ENCODE measurements at places on chromosomes 3 and 15. TPM values are rescaled to one million over a fixed set of nuclear protein-coding genes. Genes with fewer than 3 reads are reported as not detected.

DNA sequence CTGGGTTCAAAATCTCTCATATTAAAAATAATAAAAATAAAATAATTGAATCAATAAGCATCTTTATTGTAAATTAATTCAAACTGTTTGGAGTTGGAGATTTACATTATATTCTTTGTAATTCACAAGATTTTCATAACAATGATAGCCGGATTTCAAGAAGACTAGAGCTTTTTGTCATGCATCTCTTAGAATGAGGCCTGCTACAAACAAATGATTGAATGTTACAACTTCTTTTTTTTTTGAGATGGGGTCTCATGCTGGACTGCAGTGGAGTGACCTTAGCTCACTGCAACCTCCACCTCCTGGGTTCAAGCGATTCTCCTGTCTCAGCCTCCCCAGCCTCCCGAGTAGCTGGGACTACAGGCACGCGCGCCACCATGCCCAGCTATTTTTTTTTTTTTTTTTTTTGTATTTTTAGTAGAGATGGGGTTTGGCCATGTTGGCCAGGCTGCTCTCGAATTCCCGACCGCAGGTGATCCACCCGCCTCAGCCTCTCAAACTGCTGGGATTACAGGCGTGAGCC, 3.5 kb downstream of the SLTM start:
- DNase-seq: no peak

DNA sequence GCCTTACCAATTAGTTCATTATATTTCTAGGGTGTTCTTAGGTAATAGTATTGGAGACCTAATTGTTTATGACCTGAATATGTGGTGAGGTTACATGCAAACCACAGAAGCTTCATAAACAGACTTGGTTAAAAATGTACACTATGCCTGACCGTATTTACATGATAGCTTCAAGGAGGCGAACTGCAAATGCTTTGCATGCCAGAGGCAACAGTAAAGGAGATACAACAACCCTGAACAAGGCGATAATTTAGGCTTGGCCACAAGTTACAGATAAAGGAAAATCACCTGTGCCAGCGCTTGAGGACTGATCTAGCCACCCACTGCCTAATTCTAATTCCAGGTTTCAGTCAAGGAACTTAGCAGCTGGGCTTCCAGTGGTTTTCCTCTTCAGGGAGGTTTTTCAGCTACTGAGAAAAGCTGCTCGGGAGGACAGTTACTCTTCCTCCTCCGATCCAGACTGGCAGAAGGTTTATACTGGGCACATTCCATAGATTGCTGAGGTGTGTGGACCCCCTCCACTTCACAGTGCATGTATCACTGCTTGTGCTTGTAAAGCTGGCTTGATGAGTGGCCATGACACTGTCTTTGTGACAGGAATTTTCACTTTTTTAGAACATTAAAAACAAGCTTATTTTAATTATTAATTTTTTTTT, 95.6 kb downstream of the DHX36 start:
- no peak for DNase-seq

- DNase-seq: no peak
Measured at GRCh38 chr15:48627260-48627940, 18.1 kb downstream of the FBN1 start.

DNA sequence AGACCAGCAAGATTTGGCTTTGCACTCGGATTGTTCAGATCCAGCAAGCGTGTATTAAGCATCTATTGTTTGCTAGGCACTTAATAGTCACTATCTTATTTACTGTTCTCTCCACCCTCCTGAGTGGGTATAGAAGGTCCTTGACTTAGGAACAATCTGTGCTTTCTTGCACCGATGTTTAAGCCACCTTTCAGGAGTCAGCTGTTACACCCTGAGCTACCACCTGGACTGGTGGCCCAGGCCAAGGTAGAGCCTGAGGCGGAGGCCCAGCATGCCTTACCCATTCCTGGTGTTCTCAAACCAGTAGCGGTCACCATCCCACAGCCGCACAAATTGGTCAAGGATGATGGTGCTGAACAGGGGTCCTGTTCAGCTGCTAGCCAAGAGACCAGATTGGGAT, 10.0 kb downstream of the DUOX1 start:
- DNase-seq: no peak

DNA sequence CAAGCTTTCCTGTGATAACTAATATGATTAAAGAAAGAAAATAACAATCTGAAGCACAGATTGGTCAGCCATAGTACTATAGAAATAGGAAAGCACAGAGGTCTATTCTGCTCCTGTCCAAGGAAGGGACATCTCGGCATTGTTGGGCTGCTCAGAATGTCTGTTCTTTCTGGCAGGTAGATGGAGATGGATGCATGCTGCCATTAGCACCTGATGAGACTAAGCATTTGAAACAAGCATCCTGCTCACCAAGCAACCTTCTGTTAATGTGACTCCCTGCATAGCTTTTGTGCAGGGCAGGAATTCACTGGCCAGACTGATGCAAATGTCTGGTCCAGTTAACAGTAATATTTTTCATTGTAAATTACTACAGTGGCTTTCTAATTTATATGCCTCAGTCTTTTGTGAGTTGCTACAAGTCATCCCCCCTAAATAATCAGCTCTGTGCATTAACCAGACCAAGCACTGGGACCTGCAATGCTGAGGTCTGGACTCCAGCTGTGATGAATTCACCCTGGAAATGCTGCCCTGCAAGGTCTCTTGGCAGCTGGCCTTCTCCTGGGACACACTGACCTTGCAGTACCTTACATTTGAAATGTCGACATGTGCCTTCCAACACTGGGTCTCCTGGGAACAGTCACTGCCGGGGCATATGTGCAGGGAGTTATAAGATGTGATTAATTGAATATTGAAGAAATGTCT, 1123.7 kb downstream of the IGSF11 start:
- no peak for DNase-seq

DNA sequence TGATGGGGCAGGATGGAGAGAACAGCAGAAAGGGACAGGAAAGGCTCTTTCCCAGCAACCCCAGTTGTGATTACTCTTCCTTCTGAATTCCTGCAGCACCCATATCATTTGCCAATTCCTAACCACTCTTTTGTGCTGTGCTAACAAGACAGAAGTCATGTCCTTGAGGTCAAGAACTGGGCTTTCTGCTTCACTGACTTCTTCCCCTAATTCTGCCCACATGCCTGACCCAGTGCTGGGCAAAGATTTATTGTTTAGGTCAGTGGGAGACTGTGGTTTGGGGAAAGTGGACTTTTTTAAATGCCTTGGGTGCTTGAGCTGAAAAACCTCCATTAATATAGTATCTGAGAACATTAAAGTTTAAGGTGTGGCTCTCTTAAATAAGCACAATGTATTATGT, 4.2 kb upstream of the EFCAB12 start:
- no peak for DNase-seq

DNA sequence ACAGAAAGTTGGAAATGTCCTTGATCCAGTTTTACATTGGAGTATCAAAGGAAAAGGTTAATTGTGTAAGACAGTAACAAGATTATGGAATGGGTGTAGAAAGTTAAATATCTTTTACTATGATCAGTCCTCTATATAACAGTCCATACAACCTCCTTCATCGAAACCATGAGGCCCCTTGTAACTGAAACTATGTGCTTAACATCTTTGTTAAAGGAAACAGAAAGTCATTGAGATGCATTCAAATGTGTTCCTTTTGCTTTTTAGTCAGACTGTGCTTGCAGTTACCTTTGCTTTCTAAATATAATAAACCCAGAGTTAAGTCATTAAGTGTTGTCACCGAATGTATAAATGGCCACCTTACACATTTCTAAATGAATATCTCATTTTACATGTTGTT, 1298.5 kb downstream of the ROBO2 start:
- no peak for DNase-seq

- no peak for DNase-seq
Measured at GRCh38 chr15:58065445-58066041, at the start of gene ALDH1A2. ALDH1A2 (minus strand) TSS chr15:58065711; CDS start chr15:58065650, 61 bp downstream.

- no peak for DNase-seq
Measured at GRCh38 chr3:63232764-63233396, 45.2 kb upstream of the SYNPR start.

GRCh38 chr3:43838877-43839276, 148.1 kb downstream of the ABHD5 start:
- DNase-seq: no peak

GRCh38 chr3:45084820-45085816, 59.0 kb downstream of the CLEC3B start:
- no peak for DNase-seq

GRCh38 chr3:195154793-195155535, 116.0 kb downstream of the XXYLT1 start:
- DNase-seq: no peak

DNA sequence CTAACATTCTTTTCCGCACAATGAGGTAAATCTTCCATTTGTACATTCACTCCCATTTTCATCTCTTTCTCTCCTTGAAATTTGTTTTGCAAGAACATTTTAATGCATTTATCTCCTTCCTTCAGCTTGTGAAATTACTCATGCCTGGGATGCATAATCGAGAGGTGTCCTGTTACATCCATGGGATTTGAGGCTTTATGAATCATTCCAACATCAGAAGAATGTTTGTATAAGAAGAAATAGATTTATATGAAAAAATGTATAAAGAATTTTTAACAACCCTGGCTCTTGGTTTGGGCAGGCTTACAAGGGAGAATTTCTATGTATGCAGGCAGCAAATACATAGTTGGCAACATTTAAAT, 93.2 kb upstream of the MBNL1 start:
- no peak for DNase-seq

- DNase-seq: no peak
Measured at GRCh38 chr3:156973954-156974353, 147.8 kb downstream of the LEKR1 start.

GRCh38 chr3:184255291-184256039, 5.9 kb downstream of the CAMK2N2 start:
- no peak for DNase-seq

GRCh38 chr3:9397906-9398699, 688 bp downstream of the SETD5 start:
- DNase-seq: peak; percentile 68

- no peak for DNase-seq
Measured at GRCh38 chr3:153130312-153130977, 31.6 kb upstream of the RAP2B start.

DNA sequence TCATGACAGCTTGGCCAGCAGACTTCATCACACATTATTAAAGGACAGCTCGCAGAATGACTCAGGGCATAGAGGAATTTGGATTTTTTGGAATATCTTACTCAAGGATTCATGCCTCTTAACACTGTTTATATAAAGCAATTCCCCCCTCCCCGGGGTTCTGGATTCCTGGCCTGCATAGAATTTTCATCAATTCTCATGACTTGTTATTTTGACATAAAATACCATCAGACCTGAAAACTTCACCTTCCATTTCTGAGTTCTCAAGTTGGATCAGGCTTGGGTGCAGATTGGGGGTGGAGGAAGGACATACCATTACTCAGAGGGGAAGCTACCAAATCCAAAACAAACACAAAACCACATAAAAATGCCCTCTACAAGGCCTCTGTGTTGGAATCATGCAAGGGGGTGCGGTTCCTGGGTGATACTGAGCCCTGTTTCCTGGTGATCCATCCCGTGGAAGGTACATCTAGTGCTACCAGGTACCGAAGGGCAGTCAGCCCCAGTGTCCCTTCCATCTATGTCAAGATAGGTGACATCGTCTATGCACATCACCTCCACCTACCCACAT, 95.3 kb downstream of the DAPK2 start:
- no peak for DNase-seq

DNA sequence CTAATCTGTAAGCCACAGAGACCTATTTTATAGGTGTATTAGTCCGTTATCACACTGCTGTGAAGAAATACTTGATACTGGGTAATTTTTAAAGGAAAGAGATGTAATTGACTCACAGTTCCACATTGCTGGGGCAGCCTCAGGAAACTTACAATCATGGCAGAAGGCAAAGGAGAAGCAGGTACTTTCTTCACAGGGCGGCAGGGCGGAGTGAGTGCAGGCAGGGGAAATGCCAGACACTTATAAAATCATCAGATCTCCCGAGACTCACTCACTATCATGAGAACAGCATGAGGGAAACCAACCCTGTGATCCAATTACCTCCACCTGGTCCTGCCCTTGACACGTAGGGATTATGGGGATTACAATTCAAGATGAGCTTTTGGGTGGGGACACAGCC, 108.7 kb downstream of the GALK2 start:
- DNase-seq: no peak

GRCh38 chr3:12742330-12743107, 16.5 kb downstream of the TMEM40 start:
- no peak for DNase-seq

- DNase-seq: no peak
Measured at GRCh38 chr3:62233065-62233464, 140.3 kb downstream of the FEZF2 start.

DNA sequence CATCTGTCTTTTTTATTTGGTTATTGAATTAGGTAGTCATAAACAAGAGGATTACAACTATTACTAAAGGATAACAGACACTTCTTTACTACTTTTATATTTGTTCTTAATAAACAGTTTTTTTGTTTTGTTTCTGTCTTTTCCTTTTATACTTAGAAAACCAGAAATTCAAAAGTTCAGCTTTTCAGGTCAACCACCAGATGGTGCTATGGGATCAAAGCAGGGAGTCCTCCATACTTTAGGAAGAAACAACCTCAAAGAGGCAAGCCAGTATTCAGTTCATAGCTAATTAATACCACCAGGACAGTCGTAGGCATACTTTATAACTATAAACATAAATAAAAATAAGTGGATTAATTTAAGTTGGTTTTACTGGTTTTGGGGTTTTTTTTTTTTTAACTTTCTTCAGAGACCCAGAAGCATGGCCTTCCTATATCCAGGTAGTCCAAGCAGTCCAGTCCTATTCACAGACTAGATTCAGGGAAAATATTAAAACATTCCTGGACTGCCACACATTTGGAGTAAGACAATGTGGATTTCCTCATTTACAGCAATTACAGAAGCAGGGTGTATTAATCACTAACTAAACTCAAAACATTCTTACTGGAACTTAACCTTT, 16.0 kb upstream of the EID1 start:
- no peak for DNase-seq

- DNase-seq: no peak
Measured at GRCh38 chr15:80710635-80711554, 15.8 kb downstream of the ABHD17C start.

The CLEC3B gene
- total RNA-seq: not detected

The ZKSCAN7 gene
- 0.68 TPM for total RNA-seq

The TRH gene
- total RNA-seq: not detected

The GNAT1 gene
- 0.28 TPM for total RNA-seq

The MUC20 gene
- 1.7 TPM for total RNA-seq

The ALDH1L1 gene
- not detected for total RNA-seq

The IQCF5 gene
- total RNA-seq: not detected

The DHFR2 gene
- 0.65 TPM for total RNA-seq

The VIPR1 gene
- 34.3 TPM for total RNA-seq

The MNS1 gene
- not detected for total RNA-seq

The ILDR1 gene
- total RNA-seq: not detected

The PYGO1 gene
- total RNA-seq: not detected

The SAMD7 gene
- not detected for total RNA-seq

Data from CD8-positive, alpha-beta T cell (primary cell).